Spinal cord (tissue), 10 donors: ENCODE measurements at places on chromosomes 16 and 17. TPM values are rescaled to one million over a fixed set of nuclear protein-coding genes. Genes with fewer than 3 reads are reported as not detected.

TNK1 gene
- polyA plus RNA-seq: 4.6 TPM

VTN gene
- 2.1 TPM for polyA plus RNA-seq

SALL1 gene
- 72.0 TPM for polyA plus RNA-seq

PVALEF gene
- 0.73 TPM for polyA plus RNA-seq

KRTAP1-5 gene
- polyA plus RNA-seq: not detected

SOX8 gene
- 200 TPM for polyA plus RNA-seq

ADAM11 gene
- polyA plus RNA-seq: 26.7 TPM

CBFA2T3 gene
- polyA plus RNA-seq: 17.5 TPM

C16orf46 gene
- 4.4 TPM for polyA plus RNA-seq

SLC52A1 gene
- 0.38 TPM for polyA plus RNA-seq

TMC8 gene
- polyA plus RNA-seq: 6.0 TPM
